Sigmoid colon (tissue), 7 donors: ENCODE measurements at places on chromosomes 12 and 14. TPM values are rescaled to one million over a fixed set of nuclear protein-coding genes. Genes with fewer than 3 reads are reported as not detected.

PTCSC3 gene
- total RNA-seq = not detected

BEGAIN gene
- total RNA-seq = 0.49 TPM

JDP2 gene
- 55.0 TPM for total RNA-seq

ACOT6 gene
- not detected for total RNA-seq

ZFP36L1 gene
- 252 TPM for total RNA-seq

C12orf50 gene
- not detected for total RNA-seq

MSRB3 gene
- 232 TPM for total RNA-seq

GLT8D2 gene
- total RNA-seq = 12.5 TPM

SMCO2 gene
- total RNA-seq = not detected

NFATC4 gene
- 76.4 TPM for total RNA-seq

NR1H4 gene
- total RNA-seq = not detected

KLRC3 gene
- not detected for total RNA-seq

- DNase-seq = peak; percentile 80
These were observed 2.2 kb downstream of the SCARB1 start for GRCh38 chr12:124861492-124861891.

- no peak for DNase-seq
These were observed 17.5 kb downstream of the ANAPC5 start for GRCh38 chr12:121334513-121335343.

GRCh38 chr12:129848876-129849275 lies 54.9 kb downstream of the TMEM132D start:
- DNase-seq = no peak

GRCh38 chr12:2583642-2584401 lies 210.9 kb upstream of the FKBP4 start:
- peak; percentile 59 for DNase-seq

GRCh38 chr12:879641-880040 lies 69.9 kb downstream of the RAD52 start:
- no peak for DNase-seq

- no peak for DNase-seq
These were observed 534.0 kb downstream of the TMEM121 start for GRCh38 chr14:106060276-106060975.

DNA sequence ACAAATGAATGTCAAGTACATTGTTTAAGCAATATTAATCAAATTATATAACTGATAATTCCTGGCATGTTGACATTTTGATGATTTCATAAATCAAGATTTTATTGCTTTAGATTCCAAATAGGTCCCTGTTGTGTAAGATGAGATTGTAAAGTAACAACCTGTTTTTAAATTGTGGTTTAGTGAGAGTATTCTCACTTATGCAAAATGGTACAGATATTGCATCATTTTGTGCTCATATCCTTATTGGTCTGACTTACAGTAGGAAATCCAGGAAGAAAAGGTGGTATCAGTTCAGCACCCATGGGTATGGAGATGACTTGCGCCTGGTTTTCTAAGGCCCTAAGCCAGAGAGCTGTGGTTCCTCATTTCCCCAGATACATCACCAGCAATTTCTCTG lies 165.5 kb downstream of the KIF21A start:
- no peak for DNase-seq

GRCh38 chr14:51681411-51681810 lies 29.7 kb downstream of the FRMD6 start:
- no peak for DNase-seq

DNA sequence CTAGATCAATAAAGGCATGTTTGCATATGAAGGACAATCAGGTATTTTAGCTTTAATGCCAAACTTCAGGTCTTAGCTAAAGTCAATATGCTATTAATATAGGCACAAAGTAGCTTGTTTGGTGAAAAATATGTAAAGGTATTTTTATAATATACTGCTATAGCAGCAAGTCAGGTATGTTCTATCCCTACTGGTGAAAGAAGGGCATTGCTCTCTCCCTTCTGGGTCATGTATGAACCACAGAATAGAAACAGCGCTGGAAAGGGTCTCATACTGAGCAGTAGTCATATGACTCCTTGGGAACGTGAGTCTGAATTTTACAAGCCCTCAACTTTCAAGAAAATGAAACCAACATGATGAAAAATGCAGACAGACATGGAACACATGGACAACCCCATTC lies 314.6 kb downstream of the GRIN2B start:
- DNase-seq = no peak

- DNase-seq = no peak
These were observed 1.1 kb upstream of the TRAF3 start for GRCh38 chr14:102775855-102776760.

- no peak for DNase-seq
These were observed 44.6 kb downstream of the LLPH start for GRCh38 chr12:66085998-66086397.

- DNase-seq = peak; percentile 76
These were observed 39.1 kb downstream of the CORO1C start for GRCh38 chr12:108691998-108692808.

DNA sequence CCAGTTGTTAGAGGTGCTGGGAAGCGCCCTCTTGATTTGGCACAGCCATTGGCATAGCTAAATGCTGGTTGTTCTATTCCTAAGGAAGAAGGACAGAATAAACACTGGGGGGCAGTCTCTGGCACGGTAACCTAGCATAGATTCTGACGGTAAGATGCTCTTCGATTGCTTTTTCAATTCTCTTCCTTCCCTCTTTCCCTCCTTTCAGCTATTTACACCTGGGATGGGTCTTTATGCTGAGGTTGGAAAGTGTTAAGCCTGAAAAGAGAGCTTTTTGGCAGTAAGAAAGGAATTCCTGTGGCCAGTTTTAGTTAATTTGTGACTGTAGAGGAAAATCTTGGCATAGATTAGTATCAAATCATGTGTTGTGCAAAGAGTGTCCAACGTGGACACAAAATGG lies 162.8 kb downstream of the SNAPC1 start:
- no peak for DNase-seq

DNA sequence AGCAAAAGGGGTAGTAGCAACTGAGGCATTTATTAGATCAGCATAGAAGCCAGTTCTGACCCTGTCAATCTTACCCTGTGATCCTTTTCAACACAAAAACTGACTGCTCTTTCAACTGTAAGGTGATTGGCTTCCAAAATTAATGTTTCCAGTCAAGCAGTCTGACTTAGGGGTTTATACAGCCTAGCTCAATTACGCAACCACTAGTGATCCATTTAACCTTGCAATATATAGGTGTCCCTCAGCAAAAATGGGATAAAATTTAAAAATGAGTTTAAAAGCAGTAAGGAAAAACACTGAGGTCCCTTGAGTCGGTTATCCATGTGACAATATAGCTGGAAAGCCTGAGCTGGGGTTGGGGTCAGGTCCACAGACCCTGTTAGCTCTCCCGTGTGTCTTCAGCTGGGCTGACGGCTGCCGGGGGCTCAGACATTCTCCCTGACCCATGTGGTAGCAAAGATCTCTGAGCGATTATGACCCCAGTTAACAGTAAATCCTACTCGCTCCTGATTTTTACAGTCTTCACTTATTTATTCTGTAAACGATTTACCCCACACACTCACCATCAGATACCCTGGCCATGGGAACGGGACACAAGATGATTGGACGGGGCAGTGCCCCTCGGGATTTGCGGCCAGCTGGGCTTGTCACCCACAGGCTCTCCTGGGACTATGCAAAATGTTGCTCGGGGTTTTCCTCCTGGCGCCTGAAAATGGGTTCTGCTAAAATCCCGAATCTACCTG lies 16.6 kb downstream of the ADGRD1 start:
- DNase-seq = peak; percentile 39

DNA sequence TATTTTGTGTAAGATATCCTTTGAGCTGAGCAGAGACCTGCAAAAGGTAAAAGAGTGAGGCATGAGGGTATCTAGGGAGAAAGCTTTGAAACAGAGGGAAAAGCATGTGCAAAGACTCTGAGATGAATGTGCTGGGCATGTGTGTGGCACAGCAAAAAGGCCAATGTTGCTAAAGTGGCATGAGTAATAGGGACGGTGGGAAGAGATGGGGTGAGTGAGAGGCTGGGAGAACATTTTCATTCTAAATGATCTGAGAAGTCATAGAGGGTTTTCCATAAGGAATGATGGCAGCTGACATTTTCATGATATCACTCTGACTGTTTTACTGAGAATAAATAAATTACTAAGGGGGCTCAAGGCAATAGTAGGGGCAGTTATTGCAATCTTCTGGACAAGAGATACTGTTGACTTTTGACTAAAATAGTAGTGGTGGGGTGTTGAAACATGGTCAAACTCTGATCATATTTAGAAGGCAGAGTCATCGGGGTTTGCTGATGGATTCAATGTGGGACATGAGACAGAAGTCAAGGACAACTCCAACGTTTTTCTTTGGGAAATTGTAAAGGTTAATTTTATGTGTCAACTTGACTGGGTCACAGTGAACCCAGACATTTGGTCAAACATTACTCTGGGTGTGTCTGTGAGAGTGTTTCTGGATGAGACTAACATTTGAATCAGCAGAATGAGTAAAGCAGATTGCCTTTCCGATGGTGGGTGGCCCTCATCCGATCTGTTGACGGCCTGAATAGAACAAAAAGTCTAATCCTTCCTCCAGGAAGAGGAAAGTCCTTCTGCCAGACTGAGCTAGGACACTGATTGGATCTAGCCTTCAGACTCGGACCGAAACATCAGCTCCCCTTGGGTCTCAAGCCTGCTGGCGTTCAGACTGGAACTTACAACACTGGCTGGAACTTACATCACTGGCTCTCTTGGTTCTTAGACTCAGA lies 193.9 kb upstream of the PLXNC1 start:
- DNase-seq = peak; percentile 82

DNA sequence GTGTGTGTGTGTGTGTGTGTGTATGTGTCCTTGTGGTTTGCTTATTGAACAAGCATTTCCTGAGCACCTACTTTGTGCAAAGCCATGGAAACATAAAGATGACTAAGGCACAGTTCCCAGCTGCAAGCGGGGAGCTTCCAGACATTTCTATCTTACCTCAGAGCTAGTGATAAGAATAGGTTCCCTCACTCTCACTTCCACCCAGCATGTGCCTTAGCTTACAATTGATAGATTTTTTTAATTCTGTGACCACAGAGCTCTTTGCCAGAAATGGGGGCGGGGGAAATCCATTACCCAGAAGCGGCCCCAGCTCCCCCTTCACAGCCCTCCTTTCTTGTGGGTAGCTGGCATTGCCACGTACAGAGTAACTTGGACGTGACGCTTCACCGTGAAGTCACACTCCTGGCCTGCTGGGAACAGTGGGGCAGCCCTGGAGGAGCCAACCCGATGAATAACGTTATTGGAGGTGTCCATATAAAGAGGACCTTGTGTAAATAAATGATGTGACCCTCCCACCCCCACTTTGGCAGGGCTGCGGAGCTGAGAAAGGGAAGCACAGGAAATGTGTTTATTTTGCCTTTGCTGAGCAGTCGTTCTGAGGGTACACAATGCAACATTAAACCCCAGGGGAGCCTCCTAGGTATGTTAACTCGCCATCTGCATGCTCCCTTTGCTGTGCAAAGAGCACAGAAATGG lies 238.9 kb downstream of the CHST11 start:
- DNase-seq = no peak

GRCh38 chr12:117188961-117189724 lies 1.1 kb downstream of the FBXO21 start:
- DNase-seq = no peak

- DNase-seq = no peak
These were observed 52.9 kb downstream of the EGLN3 start for GRCh38 chr14:33897878-33898535.

DNA sequence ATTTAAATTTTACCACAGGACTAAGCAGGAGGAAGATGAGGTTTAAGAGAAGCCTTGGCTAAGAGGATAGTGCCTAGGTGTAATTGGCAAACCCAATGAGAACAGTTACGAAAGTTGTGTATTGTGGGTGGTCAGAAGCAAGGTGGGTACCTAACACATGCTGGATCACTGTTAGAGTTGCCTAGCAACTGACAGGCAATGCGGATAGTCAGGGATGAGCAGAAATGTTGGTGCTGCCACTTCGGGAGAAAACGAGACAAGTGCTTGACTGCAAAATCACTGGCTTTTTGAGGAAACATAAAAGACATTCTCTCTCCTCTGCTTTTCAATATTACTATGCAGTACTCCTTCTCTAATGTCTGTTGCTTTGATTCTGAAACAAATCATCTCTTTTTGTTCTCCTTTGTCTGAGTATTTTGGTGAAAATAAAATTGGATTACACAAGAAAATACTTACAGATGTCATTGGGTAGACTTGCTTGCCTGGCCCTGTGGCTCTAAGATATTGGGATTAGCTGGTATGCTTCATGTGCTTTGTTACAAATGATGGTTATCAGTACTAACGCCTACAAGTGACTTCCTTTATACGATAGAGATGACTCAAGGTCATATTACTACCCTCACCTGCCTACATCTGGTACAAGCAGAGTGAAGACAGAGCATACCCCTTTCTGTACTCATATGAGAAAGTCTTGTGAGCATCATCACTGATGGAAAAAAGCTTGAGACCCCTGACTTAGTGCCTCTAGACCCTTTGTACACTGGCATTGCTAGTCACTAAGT lies 48.0 kb downstream of the TDP1 start:
- no peak for DNase-seq

GRCh38 chr14:75450381-75451276 lies 22.8 kb downstream of the JDP2 start:
- peak; percentile 84 for DNase-seq

DNA sequence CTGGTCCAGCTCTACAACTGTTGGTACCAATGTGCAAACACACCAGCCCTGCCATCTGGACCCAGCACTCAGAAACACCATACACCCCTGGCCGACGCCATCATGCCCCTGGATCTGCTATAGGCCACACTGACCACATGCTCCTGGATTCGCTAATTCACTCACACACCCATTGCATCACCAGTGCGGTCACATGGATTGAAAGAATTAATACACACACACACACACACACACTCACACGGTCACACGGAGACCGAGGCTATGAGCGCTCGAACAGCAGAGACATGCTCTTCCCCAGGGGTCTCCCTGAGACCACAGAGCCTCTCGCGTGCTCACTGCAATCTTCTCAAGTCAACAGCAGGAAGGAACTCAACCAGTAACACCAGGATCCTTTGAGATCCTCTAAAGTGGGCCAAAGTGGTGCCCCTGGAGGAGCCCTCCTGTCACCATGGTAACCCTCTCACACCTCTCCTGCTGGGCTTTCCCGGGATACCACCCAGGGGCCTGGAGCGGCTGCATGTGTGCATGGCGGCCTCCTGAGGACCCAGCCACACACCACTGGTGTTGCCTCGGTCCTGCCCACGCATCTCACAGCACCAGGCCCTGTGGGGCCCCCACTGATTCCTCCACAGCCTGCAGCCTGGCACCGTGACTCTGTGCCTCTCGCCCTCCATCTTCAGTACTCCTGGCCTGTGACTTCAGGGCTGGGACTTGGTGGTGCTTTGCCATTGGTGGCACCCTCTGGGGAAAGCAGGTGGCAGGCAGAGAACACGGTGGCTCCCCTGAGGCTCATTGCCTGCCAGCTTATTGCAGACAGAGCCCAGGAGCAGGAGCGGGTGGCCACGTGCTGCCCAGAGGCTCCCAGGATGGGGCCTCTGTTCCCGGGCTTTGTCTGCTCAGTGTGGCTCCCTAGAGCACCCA lies 15.1 kb downstream of the LRTM2 start:
- DNase-seq = peak; percentile 46

DNA sequence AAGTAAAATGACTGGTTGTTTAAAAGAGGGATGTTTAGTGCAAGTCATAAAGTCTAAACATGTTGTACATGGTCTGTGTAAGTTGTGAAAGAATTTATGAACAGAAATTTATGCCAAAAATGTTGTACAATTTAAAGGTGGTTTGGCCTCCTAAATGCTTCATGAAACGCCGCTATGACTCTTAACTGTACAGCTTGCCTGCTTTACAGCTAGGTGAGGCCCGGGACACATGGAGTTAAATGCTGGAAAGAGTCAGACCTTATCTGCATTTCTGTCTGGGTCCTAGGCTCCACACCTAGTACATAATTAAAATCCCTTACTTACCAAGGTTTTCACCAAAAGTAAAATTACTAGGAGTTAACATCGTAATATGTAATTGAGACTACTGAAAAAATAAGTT lies 28.4 kb upstream of the B4GALNT1 start:
- no peak for DNase-seq

- no peak for DNase-seq
These were observed 49.7 kb downstream of the SYNE2 start for GRCh38 chr14:63902375-63902976.
